ENCODE measurements at places on chromosomes 3 and 15.

GRCh38 chr15:73346735-73347312 is 21.9 kb downstream of the HCN4 start:
- DNase-seq: peak; percentile 53

DNA sequence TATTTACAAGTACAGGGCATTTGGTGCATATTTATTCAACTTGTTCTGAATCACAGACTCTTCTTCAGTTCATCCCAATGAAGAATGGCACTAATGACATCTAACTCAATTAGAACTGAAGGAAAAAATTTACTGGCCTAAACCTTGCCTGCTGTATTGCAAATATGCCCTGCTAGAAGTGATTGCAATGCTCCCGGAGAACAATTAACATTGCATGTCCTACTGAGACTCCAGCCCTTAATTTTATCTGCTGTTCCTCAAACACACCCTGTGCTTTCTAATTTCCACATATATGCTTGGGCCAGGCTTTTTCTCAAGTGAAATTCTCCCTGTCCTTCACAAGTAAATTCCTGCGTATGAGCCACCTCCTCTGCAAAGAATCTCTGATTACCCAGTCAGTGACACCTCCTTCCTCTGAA is 8.3 kb downstream of the ACKR4 start:
- no peak for DNase-seq

GRCh38 chr15:74786551-74787165 is 4.8 kb downstream of the CSK start:
- no peak for DNase-seq

DNA sequence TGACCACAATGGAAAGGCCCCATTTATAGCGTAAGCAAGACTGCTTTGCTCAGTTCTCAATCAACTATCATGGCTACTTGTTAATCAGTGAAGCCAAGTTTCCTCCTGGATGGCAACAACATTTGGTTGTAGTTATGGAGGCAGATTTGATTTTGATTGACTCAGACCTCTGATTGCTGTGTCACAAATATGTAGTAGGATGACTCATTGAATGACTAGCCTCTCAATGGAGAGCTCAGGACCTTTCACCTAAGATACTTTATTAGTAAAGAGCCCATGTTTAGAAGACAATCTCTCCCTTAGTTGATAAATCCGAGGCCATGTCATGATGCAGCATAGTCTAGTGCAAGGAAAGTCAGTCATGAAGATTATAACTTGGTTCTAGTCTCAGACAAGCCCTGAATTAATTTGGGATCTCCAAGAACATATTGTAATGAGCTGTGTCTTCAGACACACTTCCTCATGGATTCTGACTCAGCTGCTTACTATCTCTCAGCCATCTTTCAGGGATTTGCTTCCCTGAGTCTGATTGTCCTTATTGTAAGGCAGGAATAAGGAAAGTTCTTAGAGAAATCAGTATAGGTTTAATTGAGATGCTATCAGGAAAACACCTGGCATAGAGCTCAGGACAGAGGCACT is 397.4 kb upstream of the TMCO5A start:
- DNase-seq: no peak

GRCh38 chr3:155394240-155394639 is 100.8 kb upstream of the STRIT1 start:
- no peak for DNase-seq

GRCh38 chr3:80649170-80649569 is 881.4 kb upstream of the ROBO1 start:
- no peak for DNase-seq

- no peak for DNase-seq
These were observed 37.7 kb downstream of the PDIA5 start for GRCh38 chr3:123104550-123104949.

DNA sequence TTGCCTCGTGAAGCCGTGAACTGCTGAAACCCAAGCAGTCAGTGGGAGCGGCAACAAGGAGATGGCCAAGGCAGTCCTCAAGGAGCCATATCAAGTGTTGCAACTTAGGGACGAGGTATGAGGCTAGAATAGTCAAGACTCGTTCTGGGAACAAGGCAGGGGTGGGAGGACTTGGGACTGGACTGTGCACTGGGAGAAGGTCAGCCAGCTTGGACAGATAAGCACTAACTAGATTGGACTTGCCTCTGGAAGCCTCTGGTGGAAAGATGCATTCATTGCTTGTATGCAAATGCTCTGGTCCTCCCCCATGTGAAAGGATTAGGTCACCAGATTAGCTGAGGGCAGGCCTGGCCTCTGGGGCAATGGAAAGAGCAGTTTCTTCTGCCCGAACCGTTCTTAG is 123.3 kb upstream of the CTNNB1 start:
- DNase-seq: no peak

GRCh38 chr3:169945313-169945712 is 21.3 kb upstream of the SEC62 start:
- DNase-seq: peak; percentile 73

DNA sequence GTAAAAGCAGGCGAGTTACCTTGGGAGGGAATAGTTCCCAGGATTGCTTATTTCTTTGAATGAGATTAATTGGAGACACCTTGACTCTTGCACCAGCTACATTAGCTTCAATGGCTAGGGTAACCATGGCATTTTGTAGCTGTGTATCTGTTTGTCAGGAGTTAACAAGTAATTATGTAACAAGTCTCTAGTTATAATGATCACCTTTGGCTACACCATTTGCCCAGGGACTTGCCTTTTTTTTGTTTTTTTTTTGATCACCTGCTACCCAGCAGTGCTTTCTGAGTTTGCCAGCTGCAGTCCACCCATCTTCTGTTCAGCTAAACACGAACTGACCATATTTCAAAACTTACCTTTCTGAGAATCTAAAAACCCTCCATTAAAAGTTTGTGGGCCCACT is 2.2 kb downstream of the MED12L start:
- no peak for DNase-seq

DNA sequence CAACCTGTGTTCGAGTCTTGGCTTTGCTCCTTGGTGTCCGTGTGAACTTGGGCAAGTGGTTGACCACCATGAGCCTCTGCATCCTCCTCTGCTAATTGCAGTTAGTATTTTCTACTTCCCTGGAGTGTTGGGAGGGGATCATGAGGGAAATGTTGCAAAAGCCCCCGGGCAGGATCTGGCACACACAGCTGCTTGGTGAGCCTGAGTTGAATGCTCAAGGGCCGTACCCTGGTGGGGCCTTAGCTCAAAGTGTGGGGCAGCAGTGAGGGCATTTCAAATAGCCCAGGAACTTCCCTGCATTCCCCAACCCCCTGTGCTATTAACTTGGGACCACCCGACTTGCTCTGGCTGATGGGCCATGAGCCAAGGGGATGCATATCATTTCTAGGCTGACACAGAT is 94.9 kb upstream of the SLC6A11 start:
- DNase-seq: no peak

Measured in stimulated activated CD4-positive, alpha-beta T cell treated with anti-CD3 and anti-CD28 coated beads, Interleukin-1b, Interleukin-23, amount 100 ng/mL, for 48 hours (primary cell).